ENCODE measurements at places on chromosomes 11 and 22. TPM values are rescaled to one million over a fixed set of nuclear protein-coding genes. Genes with fewer than 3 reads are reported as not detected.

Gene YAP1
- total RNA-seq = not detected

Gene MS4A7
- total RNA-seq = not detected

Gene OR51E2
- total RNA-seq = not detected

Gene SLC7A4
- total RNA-seq = not detected

DNA sequence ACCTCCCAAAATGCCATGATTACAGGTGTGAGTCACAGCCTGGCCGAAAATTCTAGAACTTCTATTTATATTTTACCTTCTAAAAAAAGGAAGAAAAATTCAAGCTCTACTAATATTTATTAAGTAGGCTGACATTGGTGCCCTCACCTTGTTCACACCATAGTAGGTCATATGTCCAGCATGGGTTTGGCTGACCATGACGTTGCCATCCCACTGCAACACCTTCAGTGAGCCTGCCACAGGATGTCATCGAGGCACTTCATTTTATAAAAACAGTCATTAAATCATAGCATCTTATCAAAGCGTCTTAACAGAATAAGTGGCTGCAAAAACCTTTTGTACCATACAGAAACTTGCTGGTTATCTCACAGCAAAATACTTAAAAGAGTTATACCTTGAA, 58.3 kb downstream of the LRRC32 start:
- DNase-seq = no peak
- H3K4me3 ChIP-seq = no peak overlapping the region
- no peaks in the 10 kb centered on the region for H3K27me3 ChIP-seq
- no peaks in the 10 kb centered on the region for H3K36me3 ChIP-seq

DNA sequence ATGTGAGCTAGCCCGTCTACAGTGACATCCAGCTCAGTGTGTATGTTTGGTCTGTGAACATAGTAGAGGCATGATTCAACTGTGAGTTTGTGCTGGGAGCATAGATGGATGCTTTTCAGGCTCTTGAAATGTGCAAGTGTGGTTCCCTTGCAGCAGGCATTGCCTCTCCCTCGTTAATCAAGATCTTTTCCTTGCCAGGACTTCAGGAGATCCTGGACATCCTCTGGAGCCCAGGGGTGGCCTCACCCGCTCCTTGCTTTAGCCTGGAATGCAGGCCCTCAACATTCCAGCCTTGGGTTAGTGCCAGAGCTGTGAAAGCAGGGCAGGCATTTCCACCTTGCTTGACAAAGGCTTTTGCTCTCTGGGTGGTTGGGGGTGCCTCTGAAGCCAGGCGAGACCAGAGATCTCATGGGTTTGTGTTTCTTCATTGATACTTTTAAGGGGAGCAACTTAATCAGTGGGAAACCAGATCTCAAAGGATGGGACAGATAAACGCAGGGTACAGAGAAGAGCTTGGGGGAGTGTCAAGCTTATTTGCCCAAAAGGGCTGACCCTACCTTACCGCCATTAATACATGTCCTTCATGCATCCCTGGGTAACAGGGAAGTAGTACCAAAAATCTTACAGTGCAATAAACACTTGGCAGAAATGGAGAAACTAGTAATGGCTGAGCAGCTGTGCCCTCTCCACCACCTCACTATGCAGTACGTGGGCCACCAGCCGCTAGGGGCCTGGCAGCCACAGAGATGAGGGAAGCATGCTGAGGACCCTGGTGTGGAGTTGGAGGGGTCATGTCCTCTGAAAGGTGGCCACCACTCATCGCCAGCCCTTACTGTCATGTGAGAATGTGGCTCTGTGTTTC, 72.1 kb downstream of the PTPRJ start:
- peaks cover 61% of the 10 kb centered on the region for H3K4me1 ChIP-seq
- no peak for DNase-seq
- no peak overlapping the region for H3K27ac ChIP-seq
- H3K27me3 ChIP-seq = no peaks in the 10 kb centered on the region
- no peaks in the 10 kb centered on the region for H3K36me3 ChIP-seq
- H3K4me3 ChIP-seq = no peak overlapping the region

DNA sequence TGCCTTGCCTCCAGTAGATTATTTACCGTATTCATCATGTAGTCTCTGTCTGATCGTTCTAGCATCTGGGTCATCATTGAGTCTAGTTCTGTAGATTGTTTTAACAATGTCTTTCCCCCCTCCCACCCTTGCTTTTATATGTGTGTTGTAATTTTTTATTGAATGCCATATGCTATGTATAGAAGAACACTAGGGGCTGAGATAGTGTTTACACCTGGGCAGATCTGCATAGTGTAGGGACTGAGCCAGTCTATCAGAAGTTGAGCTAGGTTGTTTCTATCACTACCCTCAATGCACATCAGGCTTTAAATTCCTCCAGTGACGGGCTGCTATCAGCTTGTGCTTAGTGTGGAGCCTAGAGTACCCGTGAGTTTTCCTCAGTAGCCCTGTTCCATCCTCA, 61.6 kb downstream of the KREMEN1 start:
- no peak overlapping the region for H3K27ac ChIP-seq
- H3K36me3 ChIP-seq = no peaks in the 10 kb centered on the region
- H3K4me3 ChIP-seq = no peak overlapping the region
- H3K27me3 ChIP-seq = no peaks in the 10 kb centered on the region

DNA sequence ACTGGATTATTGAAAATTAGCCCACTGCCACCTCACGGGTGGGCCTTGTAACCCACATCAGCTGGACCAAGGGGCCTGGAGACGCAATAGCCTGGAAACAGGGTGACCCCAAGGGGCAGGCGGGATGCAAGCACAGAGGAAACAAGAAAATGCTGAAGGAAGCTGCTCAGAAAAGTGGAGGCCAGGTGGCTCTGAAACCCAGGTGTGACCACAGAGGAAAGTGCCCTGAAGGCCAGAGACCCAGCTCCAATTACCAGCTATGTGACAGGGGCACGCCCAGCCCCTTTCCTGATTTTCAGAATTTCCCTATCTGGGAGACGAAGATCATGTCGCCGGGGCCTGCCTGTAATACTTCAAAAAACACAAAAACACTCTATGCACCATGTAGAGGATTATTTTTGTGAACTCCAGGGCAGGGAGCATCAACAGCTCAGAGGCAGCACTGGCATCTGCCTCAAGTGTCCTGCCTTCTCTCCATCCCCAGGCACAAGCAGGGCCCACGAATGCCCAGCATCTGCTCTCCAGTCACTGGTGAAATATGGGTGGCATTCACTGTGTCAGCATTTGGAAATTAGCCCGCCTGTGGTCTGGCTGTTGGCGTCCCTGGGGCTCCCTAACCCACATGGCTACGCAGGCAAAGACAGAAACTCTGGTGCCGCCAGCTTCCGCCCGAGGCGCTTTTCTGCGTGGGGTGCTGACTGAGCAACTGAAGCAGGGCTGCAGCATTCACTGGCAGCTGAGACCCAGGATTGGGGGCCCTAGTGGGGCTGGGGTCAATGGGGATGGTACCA, 6.3 kb downstream of the KCNJ1 start:
- H3K27me3 ChIP-seq = no peaks in the 10 kb centered on the region
- DNase-seq = no peak

- H3K4me3 ChIP-seq = no peak overlapping the region
- H3K27me3 ChIP-seq = no peaks in the 10 kb centered on the region
- no peaks in the 10 kb centered on the region for H3K4me1 ChIP-seq
- no peak overlapping the region for H3K27ac ChIP-seq
These were observed 1060.8 kb downstream of the OPCML start for GRCh38 chr11:132471466-132471865.

- no peaks in the 10 kb centered on the region for H3K4me1 ChIP-seq
- H3K27ac ChIP-seq = no peak overlapping the region
- DNase-seq = no peak
- H3K4me3 ChIP-seq = no peak overlapping the region
- no peaks in the 10 kb centered on the region for H3K27me3 ChIP-seq
These were observed 14.7 kb upstream of the RFPL3 start for GRCh38 chr22:32342977-32343376.

- H3K4me3 ChIP-seq = no peak overlapping the region
- H3K27ac ChIP-seq = no peak overlapping the region
- no peaks in the 10 kb centered on the region for H3K27me3 ChIP-seq
- no peaks in the 10 kb centered on the region for H3K36me3 ChIP-seq
- no peaks in the 10 kb centered on the region for H3K4me1 ChIP-seq
These were observed 320.1 kb downstream of the TBC1D22A start for GRCh38 chr22:47082505-47082904.
